MCF 10A (cell line): ENCODE measurements at places on chromosomes 5 and 9.
A peak's percentile ranks its signal among the peaks of the same experiment; 100 is the strongest.

DNA sequence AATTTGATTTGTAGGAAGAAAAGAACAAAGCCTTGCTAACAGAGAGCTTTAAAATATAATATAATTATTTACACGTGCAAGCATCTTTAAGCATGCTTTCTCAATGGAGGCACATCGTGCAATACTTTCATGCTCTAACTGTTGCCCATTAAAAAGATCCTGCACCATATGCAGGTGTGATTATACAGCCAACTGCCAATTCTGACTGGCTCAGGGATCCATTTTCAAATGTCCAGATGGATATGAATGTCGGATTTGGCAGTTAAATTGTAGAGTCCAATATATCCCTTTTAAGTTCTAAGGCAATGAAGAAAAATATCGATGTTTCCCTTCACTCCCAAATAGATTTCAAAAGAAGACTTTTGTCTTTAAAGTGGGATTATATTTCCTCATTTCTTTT lies 416.4 kb upstream of the CD180 start:
- DNase-seq = no peak

DNA sequence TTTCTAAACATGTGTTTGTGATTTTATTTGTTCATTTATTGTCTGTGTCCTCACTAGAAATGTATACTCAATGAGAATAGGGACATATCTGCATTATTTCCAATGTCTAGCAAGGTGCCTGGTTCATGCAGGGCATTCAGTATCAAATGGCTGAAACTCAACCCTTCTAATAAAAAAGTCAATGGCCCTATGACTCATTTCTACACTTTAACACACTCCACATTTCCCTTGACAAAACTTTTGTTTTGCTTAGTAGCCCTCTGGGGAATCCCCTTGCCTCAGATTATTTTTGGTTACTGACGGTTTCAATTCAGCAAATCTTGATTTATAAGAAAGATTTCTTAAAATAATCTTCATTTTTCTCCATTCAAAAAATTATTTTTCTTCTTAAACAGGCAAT lies 206.0 kb upstream of the DMRTA1 start:
- DNase-seq = peak; percentile 54

DNA sequence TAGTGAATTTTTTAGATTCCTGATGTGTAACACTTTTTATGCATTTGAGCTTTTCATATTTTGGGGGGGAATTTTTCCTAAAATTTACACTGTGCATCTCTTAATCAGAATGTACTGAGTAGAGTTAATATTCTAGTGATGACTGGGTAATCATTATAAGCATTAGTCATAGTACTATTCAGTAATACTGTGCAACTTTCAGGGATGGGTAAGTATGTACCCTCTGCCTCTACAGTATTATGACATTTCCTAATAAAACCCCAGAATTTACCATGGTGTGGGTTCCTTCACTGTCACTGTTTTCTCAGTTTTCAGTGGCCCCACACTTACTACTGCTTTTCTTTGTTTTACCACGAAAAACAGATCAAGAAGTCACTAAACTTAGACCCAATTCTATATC lies 2.8 kb upstream of the CMYA5 start:
- no peak for DNase-seq

- no peak for DNase-seq
Measured at GRCh38 chr5:72157625-72157962, 50.3 kb downstream of the MAP1B start.

DNA sequence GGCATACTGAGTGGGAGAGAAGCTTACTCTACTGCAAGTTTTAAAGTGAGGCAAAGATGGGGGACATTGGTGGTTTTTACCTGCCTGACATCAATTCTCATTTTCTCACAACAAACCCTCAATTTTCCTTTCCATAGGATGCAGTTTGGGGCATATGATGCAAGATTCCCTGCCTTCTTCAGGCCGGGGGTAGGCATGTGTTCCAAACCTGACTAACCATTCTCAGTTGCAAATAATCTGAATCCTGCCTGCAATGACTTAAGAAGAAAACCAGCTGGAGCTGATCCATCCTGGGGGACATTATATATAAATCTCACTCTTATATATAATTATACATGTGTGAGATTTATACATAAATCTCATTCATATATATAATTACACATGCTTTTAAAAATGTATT lies 223.6 kb upstream of the EFNA5 start:
- DNase-seq = peak; percentile 49

DNA sequence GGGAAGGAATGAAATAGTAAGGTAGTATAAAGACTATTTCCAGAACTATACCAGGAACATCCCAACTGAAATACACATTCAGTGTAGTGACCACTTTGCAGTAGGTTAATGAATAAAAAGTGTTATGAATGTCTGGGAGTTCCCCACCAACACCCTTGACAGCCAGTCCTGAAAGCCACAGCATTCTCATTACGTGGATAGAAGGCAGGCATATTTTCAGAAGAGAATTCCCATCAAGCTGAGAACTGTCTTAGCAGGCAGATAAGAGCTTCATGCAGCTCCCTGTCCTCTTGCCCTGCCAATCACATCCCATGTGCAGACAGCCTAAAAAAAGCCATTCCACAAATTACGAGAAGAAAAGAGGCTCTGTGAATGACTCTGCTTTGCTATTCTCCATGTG lies 695.0 kb downstream of the DTWD2 start:
- no peak for DNase-seq

GRCh38 chr5:127343313-127343712 lies 52.7 kb downstream of the MEGF10 start:
- no peak for DNase-seq

- DNase-seq = no peak
Measured at GRCh38 chr5:126636956-126637355, 36.2 kb downstream of the PHAX start.

DNA sequence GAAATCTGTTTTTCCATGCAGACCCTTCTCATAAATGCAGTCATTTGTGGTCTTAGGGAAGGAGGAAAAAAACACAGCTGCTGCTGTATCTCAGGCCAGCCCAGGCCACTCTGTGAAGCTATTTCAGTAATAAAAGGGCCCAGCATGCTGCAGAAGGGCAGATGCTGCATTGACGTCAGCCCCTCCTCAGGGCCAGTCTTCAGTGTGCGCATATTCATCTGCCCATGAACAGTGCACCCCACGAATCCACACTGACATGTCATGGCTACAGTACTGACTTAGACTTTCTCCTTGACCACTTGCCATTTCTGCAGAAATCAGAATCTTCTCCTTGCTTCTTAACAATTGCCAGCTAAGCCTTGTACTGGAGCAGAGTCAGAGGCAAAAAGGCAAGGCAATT lies 304.7 kb downstream of the GABRG2 start:
- no peak for DNase-seq

- DNase-seq = peak; percentile 64
Measured at GRCh38 chr5:105868038-105868780, 1802.5 kb downstream of the EFNA5 start.

GRCh38 chr9:83477571-83477970 lies 60.6 kb downstream of the FRMD3 start:
- peak; percentile 7 for DNase-seq

- no peak for DNase-seq
Measured at GRCh38 chr5:95554331-95554646, 488 bp downstream of the SKIC3 start.

GRCh38 chr5:75059912-75060545 lies 7.7 kb upstream of the GCNT4 start:
- no peak for DNase-seq

GRCh38 chr9:78221425-78221824 lies 14.4 kb upstream of the CEP78 start:
- peak; percentile 48 for DNase-seq

- peak; percentile 33 for DNase-seq
Measured at GRCh38 chr5:146007270-146007669, 70.9 kb downstream of the SH3RF2 start.

GRCh38 chr5:55860288-55860687 lies 9.1 kb downstream of the IL31RA start:
- no peak for DNase-seq
